ENCODE measurements at places on chromosomes 1 and 21.

- DNase-seq, result peak; percentile 21
These were observed 563.2 kb upstream of the ADGRL2 start for GRCh38 chr1:81237473-81238089.

DNA sequence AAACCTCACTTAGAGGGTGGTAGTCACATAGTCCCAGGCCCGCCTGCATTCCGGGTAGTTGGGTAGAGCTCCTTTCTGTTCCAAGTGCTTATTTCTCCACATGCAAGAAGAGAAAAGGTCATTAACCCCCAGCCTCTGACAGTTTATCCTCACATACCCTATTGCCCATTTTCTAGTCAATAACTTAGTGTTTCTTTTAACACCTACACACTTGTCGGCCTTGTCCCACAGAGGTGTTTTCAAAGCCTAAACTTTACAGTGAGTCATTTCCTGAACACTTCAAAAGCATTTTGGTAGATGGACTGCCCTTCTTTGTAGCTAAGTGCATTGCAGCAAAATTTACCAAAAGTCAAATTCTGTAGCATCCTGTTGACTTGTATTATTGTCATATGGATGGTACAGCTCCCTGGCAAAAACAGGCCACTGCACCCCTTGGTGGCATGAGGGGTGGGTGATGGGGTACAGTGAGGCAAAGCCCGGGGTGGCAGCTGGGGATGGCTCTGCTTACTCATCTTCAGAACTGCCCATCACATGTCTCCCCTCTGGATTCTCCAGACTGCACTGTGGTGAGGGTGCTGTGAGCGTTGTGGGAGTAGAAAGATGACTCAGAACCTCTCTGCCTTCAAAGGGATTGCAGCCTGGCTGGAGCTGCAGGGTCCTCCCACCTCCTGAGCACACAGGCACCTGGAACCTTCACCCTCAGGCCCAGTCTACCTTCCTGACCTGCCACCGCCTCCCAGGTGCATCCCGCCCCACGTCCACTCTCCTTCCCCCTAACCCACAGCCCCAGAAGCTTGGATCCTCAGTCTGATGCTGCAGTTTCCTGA is 45.8 kb upstream of the DMRTB1 start:
- DNase-seq, result peak; percentile 71

GRCh38 chr21:46569081-46569480 is 35.8 kb downstream of the S100B start:
- no peak for DNase-seq

DNA sequence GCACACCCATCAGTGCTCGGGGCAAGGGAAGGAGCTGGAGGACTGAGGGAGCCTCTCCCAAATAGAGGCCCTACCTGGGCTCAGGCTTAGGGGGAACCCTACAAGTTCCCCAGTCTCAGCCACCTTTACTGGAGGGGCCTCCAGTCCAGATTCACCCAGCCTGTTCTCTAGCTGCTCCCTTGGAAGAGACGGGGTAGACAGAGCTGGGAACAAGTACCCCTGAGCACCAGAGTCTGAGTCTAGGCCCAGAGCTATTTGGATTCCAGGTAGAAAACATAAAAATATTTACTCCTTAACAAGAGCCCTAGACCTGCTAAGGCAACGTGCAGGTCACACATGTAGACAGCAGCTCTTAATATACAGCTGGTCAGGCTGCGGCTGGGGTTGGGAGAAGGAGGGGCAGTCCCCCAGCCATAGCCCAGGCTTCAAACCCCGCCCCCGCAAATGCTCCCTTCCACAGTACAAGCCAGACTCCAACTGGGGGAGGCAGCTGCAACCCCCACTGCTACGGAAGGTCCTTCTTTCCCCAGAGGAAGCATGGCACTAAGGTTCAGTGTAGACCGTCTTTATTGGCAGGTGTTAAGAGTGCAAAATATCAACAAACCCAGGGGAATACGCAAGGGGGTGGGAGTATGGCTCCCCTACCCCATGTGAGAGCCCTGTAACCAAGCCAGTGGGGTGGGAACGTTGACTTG is 8.0 kb downstream of the TENT5B start:
- DNase-seq, result peak; percentile 47

DNA sequence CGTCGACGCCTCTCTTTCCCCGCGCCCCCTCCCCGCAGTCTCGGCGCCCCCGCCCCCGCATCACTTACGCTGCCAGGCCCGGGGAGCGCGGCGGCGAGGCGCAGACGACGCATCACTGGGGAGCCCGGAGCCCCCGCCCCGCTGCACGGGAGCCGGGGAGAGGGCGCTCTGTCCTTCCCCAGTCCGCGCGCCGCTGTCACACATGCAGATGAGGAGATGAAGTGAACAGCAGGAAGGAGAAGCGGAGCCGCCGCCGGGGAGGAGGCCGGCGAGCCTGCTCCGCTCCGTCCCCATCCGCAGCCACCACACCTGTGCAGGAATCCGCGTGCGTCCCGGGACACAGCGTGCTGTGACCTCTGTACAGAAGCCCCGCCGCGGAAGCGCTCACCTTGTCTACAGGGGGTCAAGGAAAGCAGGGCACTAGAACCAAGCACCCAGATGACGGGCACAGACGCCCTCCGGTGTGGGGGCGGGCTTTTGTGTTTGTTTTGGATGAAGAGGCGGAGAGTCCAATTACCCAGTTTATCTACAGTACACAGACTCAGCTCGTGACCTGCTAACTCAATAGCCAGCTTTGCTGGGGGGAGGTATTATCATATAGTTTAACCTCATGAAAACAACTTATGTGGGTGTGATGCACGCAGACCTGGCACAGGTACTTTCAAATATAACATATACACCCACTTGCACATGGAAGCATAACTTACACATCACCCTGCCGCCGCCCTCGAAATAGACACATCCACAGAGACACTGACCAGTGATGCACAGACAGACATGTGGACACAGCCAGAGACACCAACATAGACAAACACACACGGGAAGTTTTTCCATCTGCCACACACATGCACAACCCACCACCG is 12.4 kb downstream of the KLHDC8A start:
- no peak for DNase-seq

GRCh38 chr1:220680085-220680687 is 10.0 kb upstream of the C1orf115 start:
- no peak for DNase-seq

GRCh38 chr1:22955146-22955545 is 17.5 kb downstream of the LACTBL1 start:
- DNase-seq, result no peak

- DNase-seq, result no peak
These were observed 26.2 kb downstream of the RNF187 start for GRCh38 chr1:228513236-228513900.

DNA sequence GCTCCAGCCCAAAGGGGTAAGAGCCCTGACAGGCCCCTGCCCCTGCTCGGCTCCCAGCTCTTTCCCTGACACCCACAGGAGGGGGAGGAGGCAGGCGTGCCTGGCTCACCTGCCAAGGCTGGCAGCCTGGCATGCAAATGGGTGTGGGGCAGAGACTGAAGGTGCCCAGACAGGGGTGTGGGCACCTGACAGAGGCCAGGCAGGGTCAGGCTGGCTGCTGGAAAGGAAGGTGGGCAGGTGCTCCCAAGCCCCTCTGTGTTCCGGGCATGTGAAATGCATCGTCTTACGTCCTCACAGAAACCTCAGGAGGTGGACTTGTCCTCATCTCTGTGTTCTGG is 19.4 kb upstream of the CASZ1 start:
- DNase-seq, result no peak

- no peak for DNase-seq
These were observed 1011.8 kb upstream of the NCAM2 start for GRCh38 chr21:19986396-19986795.

- no peak for DNase-seq
These were observed 51.2 kb downstream of the DNTTIP2 start for GRCh38 chr1:93827633-93828366.

DNA sequence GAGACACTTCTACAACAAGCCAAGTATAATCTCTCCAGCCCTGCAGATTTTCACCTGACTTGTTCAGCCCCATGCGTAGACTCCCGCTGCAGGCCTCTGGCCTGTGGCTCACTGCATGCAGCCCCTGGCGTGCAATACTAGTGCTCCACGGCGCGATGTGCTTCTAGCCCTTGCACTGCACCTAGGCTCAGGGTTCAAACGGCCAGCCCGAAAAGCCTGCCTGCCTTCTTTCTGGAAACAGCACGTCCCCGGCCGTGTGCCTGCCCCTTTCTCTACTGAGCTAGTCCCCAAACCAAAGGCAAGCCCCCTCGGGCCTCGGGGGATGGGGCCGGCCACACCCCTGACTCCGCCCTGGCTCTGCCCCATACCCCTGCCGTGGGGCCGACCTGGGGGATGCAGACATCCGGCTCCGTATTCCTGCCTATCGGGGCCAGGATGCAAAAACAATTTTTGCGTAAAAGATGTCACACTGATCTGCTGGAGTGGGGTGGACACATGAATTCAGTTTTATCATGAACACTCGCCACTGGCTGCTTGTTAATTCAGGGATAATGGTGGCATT is 26.3 kb upstream of the TRAPPC10 start:
- no peak for DNase-seq

- peak; percentile 74 for DNase-seq
These were observed 60.4 kb upstream of the TNFSF4 start for GRCh38 chr1:173267453-173267945.

- peak; percentile 87 for DNase-seq
These were observed 11.2 kb downstream of the TNFRSF1B start for GRCh38 chr1:12177999-12178441.

GRCh38 chr1:203408486-203409481 is 57.9 kb upstream of the FMOD start:
- DNase-seq, result peak; percentile 17

GRCh38 chr21:34648739-34649297 is 20.0 kb upstream of the CLIC6 start:
- DNase-seq, result no peak

DNA sequence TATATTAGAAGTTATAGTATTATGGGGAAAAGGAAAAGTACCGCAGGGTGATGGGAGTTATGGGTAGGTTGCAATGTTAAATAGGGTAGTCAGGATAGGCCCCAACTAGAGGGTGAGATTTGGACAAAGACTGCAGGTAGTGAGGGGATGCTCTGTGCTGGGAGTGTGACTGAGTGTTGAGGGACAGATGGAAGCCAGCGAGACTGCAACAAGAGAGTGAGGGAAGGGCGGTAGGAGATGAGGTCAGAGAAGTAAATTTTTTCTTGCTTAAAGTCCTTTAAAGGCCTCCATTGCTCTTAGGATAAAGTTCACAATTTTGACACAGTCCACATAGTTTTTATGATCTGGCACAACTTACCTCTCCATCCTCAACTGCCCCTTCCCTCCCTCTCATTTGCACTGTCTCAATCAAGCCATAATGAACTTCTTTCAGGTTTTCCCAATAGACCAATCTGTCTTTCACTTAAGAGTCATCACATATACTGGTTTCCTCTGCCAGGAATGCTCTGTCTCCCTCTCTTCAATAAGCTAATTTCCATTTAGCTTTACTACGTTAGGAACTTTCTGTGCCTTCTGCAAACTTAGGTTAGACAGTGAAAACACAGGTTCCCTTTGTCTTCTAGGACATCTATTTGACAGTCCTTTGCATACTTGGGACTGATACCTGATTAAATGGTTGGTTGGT is 237.7 kb upstream of the CACYBP start:
- DNase-seq, result no peak

DNA sequence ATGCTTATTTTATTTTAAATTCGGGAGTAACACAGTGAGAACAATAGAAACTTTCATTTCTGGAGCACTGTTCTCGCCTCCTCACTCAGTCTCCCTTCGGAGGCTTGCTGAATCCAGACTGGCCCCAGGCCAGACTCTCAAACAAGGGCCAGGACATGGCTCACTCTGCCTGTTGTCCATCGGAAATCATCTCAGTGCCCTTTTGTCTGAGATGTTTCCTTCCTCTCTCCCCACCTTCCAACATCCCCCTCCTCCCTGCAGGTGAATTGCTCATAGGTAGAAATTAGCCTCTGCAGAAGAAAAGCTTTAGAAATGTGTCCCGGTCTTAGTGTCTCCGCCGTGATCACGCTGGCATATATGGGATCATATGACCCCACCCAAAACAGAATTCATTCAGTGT is 55.2 kb downstream of the ERG start:
- no peak for DNase-seq

DNA sequence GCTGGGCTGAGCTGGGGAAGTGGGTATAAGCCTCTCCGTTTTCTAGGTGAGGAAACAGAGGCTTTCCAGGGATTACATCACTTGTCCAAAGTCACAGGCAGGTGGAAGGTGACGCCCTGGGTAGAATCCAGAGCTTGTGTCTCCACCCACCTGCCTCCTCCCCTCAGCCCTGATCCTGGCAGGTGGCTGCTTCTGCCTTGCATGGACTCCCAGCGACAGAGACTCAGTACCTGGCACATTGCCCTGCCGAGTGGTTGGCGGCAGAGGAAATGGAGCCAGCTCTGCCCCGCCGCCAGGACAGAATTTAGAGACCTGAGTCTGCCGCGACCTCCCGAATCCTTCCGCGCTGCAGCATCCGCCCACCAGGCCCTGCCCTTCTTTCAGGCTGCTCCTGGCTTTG is 2.1 kb downstream of the PLA2G2E start:
- no peak for DNase-seq

- no peak for DNase-seq
These were observed 360.2 kb upstream of the CHRM3 start for GRCh38 chr1:239025997-239026694.

DNA sequence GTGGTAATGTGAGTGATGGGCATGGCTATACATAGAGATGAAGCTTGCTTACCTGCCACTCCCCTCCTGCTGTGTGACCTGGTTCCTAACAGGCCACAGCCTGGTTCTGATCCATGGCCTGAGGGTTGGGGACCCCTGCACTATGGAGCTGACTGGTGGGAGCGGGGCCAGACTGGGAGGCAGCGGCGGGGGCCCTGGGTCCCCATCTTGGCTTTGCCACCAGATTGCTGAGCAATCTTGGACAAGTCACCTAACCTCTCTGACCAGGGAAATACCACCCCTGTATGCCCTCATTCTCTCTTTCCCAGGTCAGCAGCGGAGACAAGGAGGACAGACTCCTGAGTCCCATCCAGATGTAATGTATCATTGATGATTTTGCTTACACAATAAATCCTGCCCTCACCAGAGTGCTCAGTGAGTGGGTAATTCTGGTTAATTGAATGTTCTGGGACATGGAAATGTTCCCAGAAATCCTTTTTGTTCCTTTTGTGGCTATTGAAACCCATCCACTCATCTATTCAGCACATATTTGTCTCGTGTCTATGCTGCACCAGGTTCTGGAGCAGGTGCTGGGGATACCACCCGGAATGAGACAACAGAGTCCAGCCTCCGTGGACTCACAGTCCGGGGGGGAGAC is 4.1 kb upstream of the ARHGEF10L start:
- DNase-seq, result no peak

DNA sequence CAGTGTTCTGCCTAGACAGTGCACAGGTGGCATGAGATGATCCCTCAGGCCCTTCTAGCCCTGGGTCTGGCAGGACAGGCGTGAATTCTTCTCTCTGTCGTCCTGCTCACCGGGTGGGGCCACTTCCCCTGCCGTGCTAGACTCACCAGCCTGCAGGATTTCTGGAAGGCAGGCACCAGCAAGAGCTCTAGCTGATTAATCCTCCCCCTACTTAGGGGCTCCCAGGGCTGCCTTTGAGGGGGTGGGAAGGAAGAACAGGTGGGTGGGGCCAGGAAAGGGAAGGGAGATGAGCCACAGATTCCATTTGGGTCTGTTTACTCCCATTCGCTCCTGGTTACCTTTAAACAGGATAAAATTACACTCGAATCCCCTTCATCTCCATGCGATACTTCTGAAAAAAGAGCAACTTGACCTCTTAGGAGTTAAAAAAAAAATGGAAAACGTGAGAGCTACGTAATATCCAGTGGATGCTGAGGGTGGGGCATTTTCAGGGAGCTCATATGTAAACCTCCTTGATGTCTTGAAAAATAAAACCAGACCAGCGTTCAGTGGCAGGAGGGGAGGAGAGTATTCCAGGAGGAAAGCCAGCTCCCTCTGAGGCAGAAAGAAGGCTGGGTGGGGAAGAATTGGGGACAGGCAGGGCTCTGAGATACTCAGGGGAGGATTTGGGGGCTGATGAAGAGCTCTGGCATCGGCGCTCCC is 665.5 kb downstream of the PTPRU start:
- no peak for DNase-seq

Data from skeletal muscle cell (primary cell).